ENCODE measurements at places on chromosomes 4 and X. TPM values are rescaled to one million over a fixed set of nuclear protein-coding genes. Genes with fewer than 3 reads are reported as not detected.

The CENPVL2 gene
- total RNA-seq, result 0.56 TPM

The CLNK gene
- total RNA-seq, result not detected

GRCh38 chr4:37873386-37873785 lies 17.5 kb upstream of the TBC1D1 start:
- no peak overlapping the region for H3K4me3 ChIP-seq
- H3K27ac ChIP-seq, result no peak overlapping the region
- no peak for DNase-seq
- H3K36me3 ChIP-seq, result no peaks in the 10 kb centered on the region

DNA sequence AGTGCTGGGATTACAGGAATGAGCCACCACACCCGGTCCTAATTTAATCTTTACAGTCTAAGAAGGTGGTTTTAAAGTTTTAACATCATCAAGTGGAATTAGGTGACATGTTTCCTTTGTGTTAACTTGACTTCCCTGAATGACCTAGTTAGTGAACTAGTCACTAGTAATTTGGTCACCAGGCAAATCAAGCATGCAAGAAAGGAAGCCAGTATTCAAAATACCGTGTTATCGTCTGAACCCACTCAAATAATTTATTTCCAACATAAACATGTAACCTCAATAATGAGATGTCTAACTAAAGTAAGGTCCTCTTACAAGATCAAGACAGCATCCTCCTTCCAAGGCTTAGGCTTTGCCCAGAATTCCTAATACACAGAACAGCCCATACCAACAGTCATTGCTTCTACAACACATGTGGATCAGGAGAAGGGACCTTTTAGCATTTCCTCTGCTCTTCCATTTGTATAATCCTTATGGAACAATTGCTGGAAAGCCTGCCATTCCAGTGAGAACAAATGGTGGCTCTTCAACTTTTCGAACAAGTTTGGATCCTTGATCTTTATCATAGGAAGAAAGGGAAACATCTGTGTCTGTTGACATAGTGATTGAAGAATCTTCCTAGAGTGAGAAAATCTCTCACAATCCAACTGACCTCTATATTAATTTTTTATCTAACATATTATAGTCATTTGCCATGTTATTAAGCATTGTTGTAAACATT lies 97.2 kb downstream of the ANXA3 start:
- no peak for DNase-seq
- no peaks in the 10 kb centered on the region for H3K27me3 ChIP-seq
- no peaks in the 10 kb centered on the region for H3K36me3 ChIP-seq

DNA sequence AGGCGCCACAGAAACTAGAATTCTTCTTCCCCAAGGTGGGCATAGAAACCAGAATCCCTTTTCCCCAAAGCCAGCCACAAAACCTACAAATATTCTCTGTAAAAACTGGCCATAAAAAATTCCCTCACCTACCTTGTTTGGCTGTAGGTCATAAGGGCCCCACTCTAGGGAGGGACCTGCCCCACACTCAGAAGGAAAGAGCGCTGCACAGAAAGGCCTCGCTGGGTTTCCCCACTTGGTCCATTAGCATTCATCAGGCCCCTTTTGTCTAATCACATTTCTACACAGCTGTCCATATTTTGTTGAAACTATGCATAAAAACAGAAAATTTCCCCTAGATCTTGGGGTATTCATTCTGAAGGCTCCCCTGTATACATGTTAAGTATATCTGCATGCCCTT lies 54.1 kb downstream of the PHKA2 start:
- no peak overlapping the region for H3K4me3 ChIP-seq
- H3K4me1 ChIP-seq, result no peaks in the 10 kb centered on the region
- no peaks in the 10 kb centered on the region for H3K36me3 ChIP-seq
- no peak for DNase-seq

DNA sequence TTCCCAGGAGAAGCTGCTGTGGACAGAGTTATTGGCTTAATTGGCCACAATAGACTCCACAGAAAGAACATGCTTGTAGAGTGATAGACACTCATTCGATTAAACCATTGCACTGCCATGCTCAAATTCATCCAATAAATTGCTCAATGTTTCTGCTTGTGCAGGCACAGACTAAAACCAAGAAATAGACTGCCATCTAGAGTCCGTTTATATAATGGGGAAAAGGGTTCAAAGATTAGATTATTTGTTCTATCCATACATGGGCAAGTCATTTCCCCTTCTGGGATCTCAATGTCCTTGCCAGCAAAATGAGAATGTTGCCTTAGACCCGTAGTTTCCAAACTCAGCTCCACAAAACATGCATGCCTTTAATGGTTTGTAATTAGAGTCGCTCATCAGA lies 8.7 kb downstream of the SMIM10 start:
- no peaks in the 10 kb centered on the region for H3K27me3 ChIP-seq
- H3K36me3 ChIP-seq, result no peaks in the 10 kb centered on the region
- peak; percentile 19 for DNase-seq
- no peak overlapping the region for H3K4me3 ChIP-seq
- no peak overlapping the region for H3K27ac ChIP-seq

DNA sequence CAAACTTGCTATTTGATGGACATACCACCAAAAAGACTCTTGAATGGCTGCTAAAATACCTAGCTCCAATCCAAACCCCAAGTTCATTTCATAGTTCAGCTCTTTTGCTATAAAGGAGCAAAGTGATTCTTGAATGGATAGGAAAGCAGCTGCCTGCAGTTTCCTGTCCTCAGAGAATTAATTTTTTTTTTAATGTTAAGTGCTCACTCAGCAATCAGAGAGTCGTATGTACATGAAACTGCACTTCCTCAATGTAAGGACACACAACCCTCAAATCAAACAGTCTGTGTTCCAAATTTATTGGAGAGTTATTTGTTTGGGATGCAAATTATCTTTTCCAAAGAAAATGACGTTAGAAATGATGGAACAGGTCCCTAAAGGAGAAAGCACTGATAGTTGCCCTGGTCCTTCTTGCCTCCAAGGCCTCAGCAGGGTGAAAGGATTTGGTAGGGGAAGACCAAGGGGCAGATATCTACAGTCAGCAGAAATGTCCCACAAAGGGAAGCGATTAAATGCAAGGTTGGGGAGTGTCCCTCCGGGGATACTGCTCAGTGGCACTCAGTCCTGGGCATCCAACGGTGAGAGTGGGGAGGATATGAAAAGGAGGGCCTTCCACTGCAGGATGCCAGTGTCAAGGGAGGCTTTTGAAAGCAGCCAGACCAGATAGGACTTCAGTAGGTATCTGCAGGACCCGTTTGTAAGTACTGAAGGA lies 67.2 kb upstream of the RASGEF1B start:
- H3K27me3 ChIP-seq, result no peaks in the 10 kb centered on the region
- H3K36me3 ChIP-seq, result no peaks in the 10 kb centered on the region
- H3K4me3 ChIP-seq, result no peak overlapping the region
- H3K27ac ChIP-seq, result no peak overlapping the region
- DNase-seq, result no peak

DNA sequence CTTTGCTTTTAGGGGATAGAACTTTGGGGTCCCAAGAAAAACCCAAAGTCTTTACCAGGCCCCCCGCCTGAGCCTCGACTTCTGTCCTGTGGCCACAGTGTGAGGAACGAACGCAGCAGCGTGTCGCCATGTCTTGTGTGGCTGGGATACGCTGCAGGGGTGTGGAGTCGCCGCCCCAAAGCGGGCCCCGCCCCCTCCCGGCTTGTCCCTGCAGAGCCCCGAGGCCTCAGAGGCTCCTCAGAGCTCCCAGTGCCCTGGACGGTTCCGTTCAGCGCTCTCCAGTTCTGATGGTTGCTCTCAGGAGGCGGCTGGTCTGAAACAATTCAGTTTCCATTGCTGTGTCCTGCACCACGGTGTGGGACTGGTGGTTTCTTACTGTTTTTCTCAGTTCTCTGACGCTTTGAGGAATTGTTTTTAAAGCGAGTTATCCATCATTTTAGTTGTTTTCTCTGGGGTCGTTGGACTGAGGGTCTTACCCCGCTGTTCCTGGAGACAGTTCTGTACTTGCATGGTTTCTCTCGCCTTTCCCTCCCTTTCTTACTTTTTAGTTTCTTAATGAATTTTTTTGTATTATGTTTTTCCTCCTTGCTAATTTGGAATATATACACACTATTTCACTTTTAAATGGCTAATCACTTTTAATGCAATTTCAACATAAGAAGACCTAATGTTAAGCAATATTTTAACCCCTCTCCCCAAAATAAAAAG lies 1.6 kb upstream of the IDUA start:
- H3K4me1 ChIP-seq, result peaks cover 14% of the 10 kb centered on the region
- peak overlapping the region; percentile 17 for H3K4me3 ChIP-seq
- peaks cover 41% of the 10 kb centered on the region for H3K27me3 ChIP-seq
- peak; percentile 82 for DNase-seq

DNA sequence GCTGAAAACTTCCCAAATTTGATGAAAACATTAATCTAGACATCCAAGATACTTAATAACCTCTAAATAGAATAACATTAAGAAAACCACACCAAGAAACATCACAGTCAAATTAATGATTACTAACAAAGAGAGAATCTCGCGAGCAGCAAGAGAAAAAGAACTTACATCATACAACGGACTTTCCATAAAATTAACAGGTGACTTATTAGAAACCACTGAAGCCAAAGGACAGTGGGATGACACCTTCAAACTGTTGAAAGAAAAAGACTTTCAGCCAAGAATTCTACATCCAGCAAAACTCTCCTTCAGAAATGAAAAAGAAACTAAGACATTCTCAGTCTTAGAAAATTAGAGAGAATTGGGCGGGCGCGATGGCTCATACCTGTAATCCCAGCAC lies 232.0 kb downstream of the SNCA start:
- no peak overlapping the region for H3K4me3 ChIP-seq
- no peaks in the 10 kb centered on the region for H3K36me3 ChIP-seq
- no peak overlapping the region for H3K27ac ChIP-seq
- H3K4me1 ChIP-seq, result no peaks in the 10 kb centered on the region

DNA sequence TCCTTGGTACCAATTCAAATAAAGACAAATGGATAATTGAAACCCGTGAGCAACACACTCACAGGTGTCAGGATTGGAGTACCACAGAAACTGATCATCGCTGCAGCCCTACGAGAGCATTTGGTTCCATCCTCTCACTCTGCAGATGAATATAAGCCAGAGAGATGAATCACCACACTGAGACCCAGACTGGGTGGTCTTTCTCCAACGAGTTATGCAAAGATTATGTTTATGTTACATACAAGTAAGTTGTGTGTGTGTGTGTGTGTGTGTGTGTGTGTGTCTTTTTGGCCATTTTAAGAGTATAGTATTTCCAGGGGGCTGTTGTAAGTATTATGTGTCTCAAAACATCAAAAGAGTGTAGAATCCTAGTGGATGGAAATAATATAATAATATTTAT lies 329.5 kb upstream of the ZFP42 start:
- no peaks in the 10 kb centered on the region for H3K27me3 ChIP-seq
- DNase-seq, result no peak
- H3K4me1 ChIP-seq, result no peaks in the 10 kb centered on the region
- no peak overlapping the region for H3K4me3 ChIP-seq

- no peaks in the 10 kb centered on the region for H3K36me3 ChIP-seq
- DNase-seq, result no peak
- no peak overlapping the region for H3K27ac ChIP-seq
Measured at GRCh38 chr4:156186111-156186510, 232.4 kb upstream of the CTSO start.

DNA sequence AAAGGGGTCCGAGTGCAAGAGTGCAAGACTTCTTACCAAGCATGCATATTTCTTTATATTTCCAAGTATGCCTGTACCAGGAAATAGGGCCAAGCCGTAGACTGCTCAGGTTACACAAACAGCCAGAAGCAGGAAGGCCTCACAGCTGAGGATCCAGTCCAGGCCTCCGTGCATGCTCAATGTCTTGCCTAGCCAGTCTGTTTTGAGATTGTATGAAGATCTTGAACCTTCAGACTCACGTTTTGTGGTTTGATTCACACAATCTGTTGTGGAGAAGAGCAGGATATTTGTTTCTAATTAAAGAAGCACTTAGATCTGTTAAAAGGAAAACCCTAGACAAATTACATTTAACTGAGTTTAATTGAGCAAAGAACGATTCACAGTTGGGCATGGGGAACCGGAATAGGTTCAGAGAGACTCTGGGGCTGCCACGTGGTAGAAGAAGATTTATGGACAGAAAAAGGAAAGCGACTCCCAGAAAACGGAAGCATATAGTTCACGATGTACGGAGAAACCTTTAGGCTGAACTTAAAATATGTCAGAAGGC lies 1.2 kb downstream of the MGST2 start:
- DNase-seq, result peak; percentile 19
- H3K27ac ChIP-seq, result no peak overlapping the region
- no peaks in the 10 kb centered on the region for H3K36me3 ChIP-seq

- no peaks in the 10 kb centered on the region for H3K27me3 ChIP-seq
- no peak overlapping the region for H3K27ac ChIP-seq
- H3K36me3 ChIP-seq, result peaks cover 7% of the 10 kb centered on the region
- no peak for DNase-seq
- H3K4me1 ChIP-seq, result peaks cover 12% of the 10 kb centered on the region
Measured at GRCh38 chr4:182488896-182489295, 245.7 kb downstream of the TENM3 start.

DNA sequence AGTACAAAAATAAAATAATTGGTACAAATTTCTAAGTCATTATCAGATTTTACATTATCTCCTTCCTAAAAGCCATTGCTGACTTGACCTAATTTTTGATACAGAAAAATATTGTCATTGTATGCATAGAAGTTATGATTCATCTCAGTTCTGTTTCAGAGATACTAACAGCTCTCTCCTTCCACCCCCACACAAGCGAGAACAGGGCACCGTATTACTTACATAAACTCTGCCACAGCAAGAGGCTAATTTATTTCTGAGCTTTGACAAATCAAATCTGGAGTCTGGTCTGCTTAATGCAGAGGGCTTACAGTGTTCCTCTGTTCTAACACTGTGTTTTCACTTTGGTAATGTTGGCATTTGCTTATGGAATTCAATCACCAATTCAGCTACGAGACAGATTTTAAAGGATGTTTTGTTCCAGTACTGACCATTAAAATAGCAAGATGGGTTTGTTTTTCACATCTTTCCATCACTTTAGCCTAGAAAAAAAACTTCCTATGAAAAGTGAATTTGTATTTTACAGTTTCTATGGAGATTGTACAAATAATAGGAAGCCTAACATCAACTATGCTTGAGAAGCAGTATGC lies 181.8 kb downstream of the USP46 start:
- H3K4me1 ChIP-seq, result no peaks in the 10 kb centered on the region
- H3K36me3 ChIP-seq, result no peaks in the 10 kb centered on the region
- no peak overlapping the region for H3K27ac ChIP-seq
- H3K27me3 ChIP-seq, result no peaks in the 10 kb centered on the region
- no peak for DNase-seq
- H3K4me3 ChIP-seq, result no peak overlapping the region

All from neural progenitor cell (in vitro differentiated cells).